ENCODE measurements at places on chromosomes 5 and 9.

DNA sequence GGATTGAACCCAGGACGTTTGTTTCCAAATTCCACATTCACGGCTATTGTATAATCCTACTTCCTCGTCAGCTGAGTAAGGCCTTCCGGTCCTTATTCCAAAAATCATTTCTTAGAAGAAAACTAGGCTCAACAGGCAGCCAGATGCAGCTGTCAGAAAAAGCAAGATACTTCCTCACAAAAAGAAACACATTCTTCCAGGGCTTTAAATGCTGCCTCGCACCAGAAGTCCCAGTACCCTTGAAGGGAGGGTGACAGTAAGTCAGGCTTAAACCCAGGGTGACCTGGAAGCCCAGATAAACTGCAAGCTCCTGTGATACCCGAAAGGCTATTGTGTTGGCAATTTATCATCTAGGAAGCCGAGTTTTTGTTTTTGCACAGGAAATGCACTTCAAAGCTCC is 414.0 kb downstream of the NFIB start:
- peaks cover 26% of the 10 kb centered on the region for H3K4me1 ChIP-seq
- no peak overlapping the region for H3K4me3 ChIP-seq
- no peaks in the 10 kb centered on the region for H3K27me3 ChIP-seq

- H3K27me3 ChIP-seq = no peaks in the 10 kb centered on the region
- H3K4me3 ChIP-seq = no peak overlapping the region
- no peak overlapping the region for H3K27ac ChIP-seq
- no peaks in the 10 kb centered on the region for H3K4me1 ChIP-seq
Observed at GRCh38 chr9:91766315-91767069, 183.5 kb downstream of the ROR2 start.

DNA sequence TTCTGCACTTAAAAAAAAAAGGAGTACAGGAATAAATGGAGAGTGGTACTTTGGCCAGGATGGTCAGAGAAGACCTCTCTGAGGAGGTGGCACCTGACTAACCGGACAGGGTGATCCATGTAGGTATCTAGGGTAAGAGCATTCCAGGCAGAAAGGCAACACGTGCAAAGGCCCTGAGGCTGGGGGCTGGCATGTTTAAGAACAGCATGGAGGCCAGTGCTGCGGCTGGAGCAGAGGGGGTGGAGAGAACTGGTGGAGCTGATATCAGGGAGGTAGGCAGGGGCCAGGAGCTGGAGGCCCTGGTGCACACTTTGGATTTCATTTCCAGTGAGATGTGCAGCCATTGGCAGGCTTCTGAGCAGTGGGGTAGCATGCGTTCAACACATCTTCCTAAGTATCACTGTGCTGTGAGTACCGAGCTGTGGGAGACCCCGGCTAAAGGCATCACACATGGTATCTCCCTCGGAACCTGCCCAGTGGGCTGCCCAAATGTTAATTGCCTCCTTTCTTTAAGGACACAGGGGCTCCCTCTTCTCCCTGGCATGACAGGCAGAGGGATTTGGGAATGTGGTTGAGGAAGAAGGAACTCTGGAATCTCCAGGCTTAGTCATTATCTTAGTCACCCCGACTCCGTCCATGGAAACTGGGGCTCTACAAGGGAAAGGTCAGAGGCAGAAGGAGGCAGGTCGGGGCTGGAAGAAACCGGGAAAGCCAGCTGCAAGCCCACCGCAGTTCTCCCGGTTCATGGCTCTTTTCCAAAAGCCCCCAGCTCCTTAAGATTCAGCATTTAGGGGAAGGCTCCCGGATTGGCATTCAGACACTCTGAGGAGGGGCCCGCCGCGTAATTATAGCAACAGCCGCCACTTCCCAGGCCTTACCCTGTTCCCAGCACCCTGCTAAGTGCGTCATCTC is 18.6 kb downstream of the SLC6A7 start:
- H3K27me3 ChIP-seq = no peaks in the 10 kb centered on the region
- H3K4me1 ChIP-seq = peaks cover 11% of the 10 kb centered on the region
- no peak overlapping the region for H3K4me3 ChIP-seq
- DNase-seq = no peak
- H3K36me3 ChIP-seq = no peaks in the 10 kb centered on the region
- no peak overlapping the region for H3K27ac ChIP-seq

DNA sequence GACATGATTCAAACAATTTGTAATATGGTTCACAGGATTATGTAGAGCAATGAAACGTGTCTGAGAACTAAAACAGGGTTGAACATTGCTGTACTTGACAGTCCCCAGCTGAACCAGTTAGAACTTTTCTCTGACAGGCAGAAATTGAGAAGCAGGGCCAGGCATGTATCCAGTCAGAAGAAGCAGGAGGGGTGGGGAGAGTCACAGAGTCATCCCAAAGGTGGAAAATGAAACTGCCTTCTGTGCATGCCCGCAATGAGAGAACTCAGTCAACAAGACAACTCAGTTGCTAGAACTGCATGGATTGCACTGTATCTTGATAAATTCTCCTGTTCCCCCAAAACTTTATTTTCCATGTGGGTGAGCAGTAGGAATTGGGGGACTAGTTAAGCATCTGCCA is 72.9 kb upstream of the PRLR start:
- H3K36me3 ChIP-seq = no peaks in the 10 kb centered on the region
- H3K27me3 ChIP-seq = no peaks in the 10 kb centered on the region
- no peak overlapping the region for H3K27ac ChIP-seq
- no peak overlapping the region for H3K4me3 ChIP-seq
- H3K4me1 ChIP-seq = no peaks in the 10 kb centered on the region

DNA sequence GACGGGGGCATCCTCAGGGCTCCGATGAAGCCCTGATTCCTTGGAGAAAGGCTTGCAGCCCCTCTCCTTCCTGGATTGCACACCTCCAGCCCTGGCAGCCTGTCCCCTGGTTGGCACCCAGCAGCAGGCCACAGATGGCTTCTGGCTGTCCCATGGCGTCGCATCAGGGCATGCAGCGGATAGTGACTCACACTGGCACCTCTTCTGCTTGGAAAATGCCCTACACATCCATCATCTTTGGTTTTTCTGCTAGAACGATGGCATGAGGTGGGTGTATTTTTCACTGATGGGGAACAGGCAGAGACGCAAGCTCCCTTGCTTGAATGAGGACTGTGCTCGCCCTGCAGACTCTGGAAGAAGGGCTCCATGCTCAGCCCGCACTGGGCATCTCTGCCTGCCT is 23.2 kb upstream of the IER5L start:
- no peaks in the 10 kb centered on the region for H3K36me3 ChIP-seq
- peaks cover 9% of the 10 kb centered on the region for H3K4me1 ChIP-seq
- H3K4me3 ChIP-seq = no peak overlapping the region
- no peak overlapping the region for H3K27ac ChIP-seq

- H3K27me3 ChIP-seq = no peaks in the 10 kb centered on the region
- H3K27ac ChIP-seq = peak within 1 kb of the TSS; percentile 99
- peaks cover 3% of the 10 kb centered on the region for H3K4me1 ChIP-seq
- DNase-seq = no peak
- peak within 1 kb of the TSS; percentile 74 for H3K4me3 ChIP-seq
- H3K36me3 ChIP-seq = no peaks in the 10 kb centered on the region
Observed at GRCh38 chr5:108747774-108748400, at the start of gene FER. FER (plus strand) TSS chr5:108747897; CDS start chr5:108798183, 50,286 bp downstream.

GRCh38 chr9:129291041-129291501 is 113.0 kb upstream of the IER5L start:
- H3K4me1 ChIP-seq = peaks cover 31% of the 10 kb centered on the region
- no peaks in the 10 kb centered on the region for H3K36me3 ChIP-seq
- H3K4me3 ChIP-seq = no peak overlapping the region
- DNase-seq = no peak
- no peak overlapping the region for H3K27ac ChIP-seq

DNA sequence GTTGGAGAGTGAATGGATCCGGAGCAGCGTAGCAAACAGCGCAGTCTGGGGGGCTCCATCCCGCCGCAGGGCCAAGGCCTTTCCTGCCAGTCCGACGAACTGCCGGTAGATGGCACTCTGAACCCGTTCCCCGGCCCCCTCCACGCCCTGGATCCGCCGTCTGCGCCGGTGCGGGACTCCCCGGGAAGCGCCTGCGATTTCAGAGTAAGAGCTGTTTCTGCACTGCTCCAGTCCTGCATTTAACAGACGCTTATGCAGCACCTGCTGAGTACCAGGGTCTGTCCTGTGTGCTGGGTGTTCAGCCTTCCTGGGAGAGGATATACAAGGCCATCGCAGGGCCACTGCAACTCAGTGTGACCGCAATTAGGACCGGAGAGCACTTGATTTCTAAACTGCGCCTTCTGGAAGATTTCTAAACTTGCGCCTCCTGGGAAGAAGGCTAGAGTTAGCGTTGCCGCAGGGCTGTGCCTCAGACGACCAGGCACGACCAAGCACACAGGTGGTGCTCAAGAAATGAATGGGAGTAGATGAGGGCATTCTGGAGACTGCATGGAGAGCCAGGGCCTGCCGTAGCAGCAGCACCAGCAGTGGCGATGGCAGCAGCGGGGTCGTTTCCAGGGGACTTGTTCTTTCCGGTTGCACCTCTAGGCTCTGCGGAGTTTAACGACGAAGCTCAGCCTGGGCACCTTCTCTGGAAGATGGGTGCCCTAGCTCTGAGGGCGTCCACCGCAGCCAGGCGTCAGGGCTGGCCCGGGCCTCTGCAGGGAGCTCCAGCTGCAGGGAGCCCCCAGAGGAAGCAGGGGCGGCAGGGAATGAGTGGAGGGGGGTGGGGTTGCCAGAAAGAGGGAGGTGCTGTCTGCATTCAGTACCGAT is 14.3 kb upstream of the TIFAB start:
- peaks cover 2% of the 10 kb centered on the region for H3K36me3 ChIP-seq
- peaks cover 73% of the 10 kb centered on the region for H3K27me3 ChIP-seq
- peaks cover 9% of the 10 kb centered on the region for H3K4me1 ChIP-seq
- peak; percentile 77 for DNase-seq

DNA sequence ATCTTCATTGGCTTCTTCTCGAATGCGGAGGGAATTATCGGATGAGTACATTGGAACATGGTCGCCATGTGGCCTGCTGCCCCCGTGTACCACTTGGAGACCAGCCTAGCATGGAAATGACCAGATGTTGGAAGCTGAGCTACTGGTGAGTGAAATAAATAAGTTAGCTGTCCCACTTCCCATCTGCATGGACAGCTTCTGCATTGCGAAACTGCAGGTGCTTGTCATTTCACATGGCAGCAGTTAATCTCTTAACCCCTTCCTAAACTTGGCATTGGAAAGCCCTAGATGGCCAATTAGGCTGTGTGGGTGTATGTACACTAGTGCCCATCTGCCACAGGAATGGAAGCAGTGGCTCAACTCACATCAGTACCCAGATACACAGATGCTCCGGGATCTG is 246.6 kb upstream of the IL12B start:
- no peak overlapping the region for H3K4me3 ChIP-seq
- no peaks in the 10 kb centered on the region for H3K36me3 ChIP-seq
- peaks cover 1% of the 10 kb centered on the region for H3K4me1 ChIP-seq
- H3K27ac ChIP-seq = no peak overlapping the region

- H3K27ac ChIP-seq = no peak overlapping the region
- no peak for DNase-seq
- H3K4me3 ChIP-seq = no peak overlapping the region
- H3K36me3 ChIP-seq = no peaks in the 10 kb centered on the region
- peaks cover 13% of the 10 kb centered on the region for H3K4me1 ChIP-seq
Observed at GRCh38 chr5:55604611-55605067, 69.9 kb upstream of the PLPP1 start.

DNA sequence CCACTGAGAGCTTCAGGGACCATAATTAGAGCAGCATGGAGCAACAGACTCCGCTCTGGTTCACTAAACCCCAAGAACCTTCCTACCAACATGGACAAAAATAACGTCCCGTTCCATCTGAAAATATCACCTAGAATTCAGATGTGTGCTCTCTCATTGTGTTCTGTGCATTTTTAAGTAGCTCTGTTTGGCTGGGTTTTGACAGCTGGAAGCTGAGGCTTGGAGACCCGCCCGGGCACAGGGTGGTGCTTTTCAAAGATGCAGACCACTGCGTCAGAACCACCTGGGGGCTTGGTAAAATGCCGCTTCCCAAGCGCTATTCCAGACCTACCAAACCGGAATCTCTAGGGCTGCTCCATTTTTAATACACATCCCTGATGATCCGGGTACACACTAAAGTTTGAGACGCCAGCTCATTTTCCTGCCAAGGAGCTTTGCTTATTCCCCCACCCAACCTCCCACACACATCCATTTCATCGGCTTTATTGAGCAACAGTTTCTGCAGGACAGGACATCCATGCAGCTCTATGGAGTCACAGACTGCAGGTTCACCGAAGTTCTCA is 104.8 kb downstream of the GABBR2 start:
- no peak overlapping the region for H3K27ac ChIP-seq
- no peak for DNase-seq
- no peaks in the 10 kb centered on the region for H3K4me1 ChIP-seq
- H3K27me3 ChIP-seq = no peaks in the 10 kb centered on the region
- H3K4me3 ChIP-seq = no peak overlapping the region

Data from neuronal stem cell (in vitro differentiated cells).